ENCODE measurements at places on chromosomes 12 and 14.

DNA sequence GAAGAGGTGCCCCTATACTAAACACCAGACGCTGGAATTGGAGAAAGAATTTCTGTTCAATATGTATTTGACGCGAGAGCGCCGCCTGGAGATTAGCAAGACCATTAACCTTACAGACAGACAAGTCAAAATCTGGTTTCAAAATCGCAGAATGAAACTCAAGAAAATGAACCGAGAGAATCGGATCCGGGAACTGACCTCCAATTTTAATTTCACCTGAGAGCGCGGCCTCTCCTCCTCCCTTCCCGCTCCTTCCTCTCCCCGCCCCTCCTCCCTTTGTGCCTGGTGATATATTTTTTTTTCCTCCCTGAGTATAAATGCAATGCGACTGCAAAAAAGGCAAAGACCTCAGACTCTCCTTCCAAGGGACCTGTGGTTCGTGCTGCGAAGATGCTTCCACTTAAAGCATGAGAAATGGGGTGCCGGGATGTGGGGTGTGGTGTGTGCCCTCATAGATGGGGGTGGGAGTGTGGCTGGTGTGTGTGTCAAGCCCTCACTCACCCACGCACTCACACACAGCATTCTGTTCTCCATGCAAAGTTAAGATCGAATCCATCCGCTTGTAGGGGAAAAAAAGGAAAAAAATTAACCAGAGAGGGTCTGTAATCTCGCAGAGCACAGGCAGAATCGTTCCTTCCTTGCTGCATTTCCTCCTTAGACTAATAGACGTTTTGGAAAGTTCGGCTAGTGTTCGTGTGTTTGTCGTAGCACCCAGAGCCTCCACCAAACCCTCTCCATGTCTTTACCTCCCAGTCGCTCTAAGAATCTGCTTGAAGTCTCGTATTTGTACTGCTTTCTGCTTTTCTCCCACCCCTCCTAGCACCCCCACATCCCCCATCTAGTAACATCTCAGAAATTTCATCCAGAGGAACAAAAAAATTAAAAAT is 4.5 kb downstream of the HOXC10 start:
- no peak for DNase-seq

- DNase-seq = no peak
Observed at GRCh38 chr12:68823696-68824095, 15.7 kb downstream of the MDM2 start.

DNA sequence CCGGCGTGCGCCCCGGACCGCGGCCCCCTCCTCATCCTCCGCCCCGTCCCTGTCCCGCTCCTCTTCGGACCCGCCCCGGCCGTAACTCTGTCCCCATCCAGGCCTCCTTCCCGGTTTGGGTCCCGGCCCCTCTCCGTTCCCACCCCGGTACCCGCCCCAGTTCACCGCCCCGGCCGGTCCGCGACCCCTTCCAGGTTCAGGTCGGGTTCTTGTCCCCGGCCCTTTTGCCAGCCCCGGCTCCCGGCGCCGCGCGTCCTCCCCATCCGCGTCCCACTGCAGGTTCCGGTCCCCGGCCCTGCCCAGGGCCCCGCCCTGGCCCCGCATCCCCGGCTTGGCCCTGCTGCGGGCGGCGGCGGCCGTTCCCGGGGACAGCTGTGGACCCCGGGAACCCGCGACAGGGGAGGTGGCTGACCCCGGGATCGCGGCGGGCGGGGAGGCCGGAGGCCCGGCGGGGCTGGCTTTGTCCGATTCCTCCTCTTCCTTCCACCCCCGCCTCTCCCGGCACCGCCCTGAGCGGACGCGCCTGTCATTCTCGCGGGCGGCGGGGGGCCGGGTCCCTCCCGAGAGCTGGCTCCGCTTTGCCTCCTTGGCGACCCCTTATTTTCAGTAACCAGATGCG is 601 bp downstream of the KLC1 start:
- peak; percentile 68 for DNase-seq

DNA sequence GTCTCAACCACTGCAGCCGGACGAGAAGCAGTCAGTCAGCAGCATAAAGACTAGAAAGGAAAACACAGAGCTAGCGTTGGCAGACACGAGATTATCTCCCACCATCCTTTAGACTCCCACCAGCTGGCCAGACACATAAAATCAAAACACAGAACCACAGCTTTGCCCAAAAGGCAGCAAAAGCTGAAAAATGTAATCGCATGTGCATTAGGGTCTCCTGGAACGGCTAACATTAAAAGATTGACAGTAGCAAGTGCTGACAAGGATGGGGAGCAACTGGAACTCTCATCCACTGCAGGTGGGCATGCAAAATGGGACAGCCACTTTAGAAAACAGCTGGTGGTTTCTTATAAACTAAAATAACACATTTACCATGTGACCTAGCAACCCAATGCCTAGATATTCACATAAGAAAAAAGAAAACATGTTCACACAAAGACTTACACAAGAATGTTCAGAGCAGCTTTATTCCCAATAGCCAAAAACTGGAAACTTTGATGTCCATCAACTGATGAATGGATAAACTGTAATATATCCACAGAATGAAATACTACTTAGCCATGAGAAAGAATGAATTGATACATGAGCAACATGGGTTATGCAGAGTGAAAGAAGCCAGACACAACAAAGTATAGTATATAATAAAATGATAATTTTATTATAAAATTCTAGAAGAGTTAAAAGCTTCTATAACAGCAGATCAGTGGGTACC is 37.7 kb downstream of the NCOR2 start:
- DNase-seq = no peak

DNA sequence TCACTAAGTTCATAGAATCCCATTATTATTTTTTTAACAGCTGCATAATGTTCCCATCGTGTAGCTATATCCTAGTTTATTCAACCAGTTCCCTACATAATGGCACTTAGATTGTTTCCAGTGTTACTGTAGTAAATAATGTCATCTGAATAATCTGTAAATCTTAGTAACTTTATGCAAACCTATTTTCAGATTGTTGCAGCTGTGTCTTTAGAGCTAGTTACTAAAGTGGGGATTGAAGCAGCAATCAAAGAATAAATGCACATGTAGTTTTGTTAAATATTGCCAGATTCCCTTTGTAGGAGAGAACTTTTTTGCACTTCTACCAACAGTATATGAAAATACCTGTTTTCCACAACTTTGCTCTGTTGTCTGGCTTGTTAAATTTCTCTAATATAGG is 13.1 kb downstream of the ARID2 start:
- no peak for DNase-seq

DNA sequence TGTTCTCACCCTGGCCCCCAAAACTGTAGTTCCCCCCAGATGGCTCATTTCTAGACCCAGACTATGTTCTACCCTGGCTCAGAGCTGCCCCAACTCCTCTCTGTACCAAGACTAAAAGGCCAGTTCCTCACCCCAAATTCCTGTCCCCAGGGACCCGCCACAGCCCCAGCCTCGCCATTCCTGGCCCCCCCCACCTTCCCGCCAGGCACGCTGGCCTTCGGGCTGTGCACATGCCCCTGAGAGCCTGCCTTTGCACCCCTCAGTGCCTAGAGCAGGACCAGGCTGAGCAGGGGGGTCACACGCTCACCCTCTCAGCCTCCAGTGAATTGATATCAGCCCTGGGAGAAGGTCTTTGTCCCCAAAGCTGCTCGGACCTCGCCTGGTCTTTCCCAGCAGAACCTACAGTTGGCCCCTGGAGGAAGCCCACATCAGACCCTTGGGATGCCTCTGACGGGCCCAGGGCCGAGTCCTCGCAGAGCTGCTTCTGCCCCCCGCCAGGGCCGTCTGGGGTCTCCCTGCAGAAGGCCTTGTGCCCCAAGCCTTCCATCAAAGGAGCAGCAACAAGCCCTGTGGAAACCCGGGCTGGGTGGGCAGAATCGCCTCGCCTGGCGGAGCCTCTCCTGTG is 32.4 kb downstream of the BEGAIN start:
- DNase-seq = no peak

DNA sequence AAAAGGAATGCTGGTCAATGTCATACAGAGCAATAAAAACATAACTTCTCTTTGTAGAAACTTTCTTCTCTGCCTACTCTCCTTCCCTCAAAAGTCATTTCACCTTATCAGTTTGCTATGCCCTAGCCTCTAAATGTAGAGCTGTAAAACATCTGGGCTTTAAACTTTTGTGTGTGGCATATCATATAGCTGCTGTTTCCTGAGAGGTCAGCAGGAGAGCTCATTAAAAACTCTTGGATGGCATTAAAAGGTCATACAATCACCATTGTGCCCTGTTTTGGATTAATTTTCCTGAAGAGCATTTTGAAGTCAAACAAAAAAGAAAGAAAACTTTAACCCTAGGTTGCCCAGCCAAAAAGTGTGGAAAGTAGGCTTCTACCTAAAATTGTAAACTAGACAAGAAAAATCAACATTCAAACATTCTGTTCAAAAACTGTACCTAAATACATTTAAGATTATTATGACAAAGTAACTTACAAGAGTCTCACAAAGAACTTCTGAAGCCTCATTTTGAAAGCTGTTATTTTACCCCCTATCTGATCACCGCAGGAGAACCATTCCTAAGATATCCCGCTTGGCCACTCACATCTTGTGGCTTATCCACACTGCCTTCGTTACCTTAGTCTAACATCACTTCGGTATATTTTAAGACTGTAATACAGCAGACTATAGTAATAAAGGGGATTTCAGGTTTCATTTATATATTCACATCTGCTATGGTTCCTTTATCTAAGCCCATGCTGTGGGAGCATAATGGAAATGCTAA is 38.1 kb downstream of the TXNDC16 start:
- DNase-seq = no peak

GRCh38 chr12:68939505-68939904 is 6.5 kb upstream of the CPM start:
- no peak for DNase-seq

GRCh38 chr12:3911409-3911808 is 38.2 kb upstream of the PARP11 start:
- no peak for DNase-seq

DNA sequence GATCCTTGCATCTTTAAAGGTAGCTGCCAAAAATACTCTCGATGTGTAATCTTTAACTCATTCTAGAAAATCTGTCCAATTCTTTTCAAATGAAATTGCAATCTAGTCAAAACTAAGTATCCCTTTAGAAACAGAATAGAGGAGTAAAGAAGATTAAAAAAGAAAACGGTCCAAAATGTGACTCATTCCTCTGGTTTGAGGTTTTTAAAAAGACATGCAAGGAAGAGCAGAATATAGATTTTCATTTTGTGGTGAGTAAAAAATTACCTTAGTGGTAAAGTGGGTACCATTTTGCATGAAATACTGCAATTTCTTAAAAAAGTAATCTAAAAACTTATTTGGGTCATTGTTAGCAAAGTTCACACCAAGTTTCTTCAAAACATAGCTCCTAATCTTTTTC is 108.4 kb downstream of the BRMS1L start:
- DNase-seq = no peak

GRCh38 chr14:105294142-105294597 is 6.6 kb downstream of the BRF1 start:
- DNase-seq = no peak

- DNase-seq = no peak
Observed at GRCh38 chr12:114444422-114445279, 38.7 kb upstream of the TBX5 start.

DNA sequence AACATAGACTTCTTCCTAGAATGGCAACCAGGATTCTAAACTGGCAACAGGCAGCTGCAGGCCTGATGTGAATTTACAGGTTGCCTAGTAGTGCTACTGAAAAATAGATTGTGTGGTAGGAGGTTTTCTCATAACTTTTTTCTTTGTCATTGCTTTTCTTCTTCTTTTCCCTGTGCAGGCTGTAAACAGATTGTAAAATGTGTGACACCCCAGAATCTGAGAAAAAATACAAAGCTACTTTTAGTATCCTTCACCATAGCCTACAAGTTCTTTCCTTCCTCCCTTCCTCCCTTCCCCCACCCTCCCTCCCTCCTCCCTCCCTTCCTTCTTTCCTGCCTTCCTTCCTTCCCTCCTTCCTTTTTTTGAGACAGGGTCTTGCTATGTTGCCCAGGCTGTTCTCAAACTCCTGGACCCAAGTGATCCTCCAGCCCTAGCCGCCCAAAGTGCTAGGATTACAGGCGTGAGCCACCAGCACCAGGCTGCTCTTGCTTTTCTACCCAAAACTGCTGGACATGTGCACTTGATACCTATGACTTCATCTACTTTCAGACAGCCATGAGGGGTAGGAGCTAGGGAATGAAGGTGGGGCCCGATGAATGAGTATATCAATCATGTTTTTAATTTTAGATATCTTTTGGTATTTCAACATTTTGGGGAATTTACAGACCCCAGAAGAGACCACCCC is 114.2 kb upstream of the EEA1 start:
- DNase-seq = no peak

DNA sequence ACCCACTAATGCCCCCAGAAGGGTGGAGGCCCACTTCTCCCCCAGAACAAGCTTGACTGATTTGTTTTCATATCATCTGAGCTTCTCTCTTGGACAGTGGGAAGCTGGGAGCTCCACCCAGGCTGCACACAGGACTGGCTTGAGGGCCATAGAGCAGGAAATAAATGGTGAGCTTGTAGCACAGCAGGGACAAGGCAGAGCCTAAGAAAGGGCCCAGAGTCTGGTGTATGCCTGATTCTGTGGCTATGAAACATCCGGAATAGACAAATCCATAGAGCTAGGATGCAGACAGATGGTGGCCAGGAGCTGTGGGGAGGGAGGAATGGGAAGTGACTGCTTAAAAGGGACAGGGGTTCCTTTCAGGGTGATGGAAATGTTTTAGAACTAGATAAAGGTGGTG is 79.0 kb downstream of the ARL6IP4 start:
- no peak for DNase-seq

DNA sequence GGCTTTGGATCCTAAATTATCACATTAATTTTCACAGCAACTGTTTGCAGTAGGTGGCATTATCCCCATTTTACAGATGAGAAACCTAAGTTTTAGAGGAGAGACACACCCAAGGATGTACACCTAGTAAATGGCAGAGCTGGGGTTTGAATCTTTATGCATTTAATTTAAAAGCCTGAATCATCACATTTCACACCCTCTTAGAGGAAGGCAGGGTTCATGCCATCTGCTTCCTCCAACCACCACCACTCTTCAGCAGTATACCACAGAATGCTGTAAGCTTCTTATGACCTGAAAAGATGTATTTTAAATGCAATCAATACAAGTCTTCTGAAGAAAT is 90.3 kb downstream of the CRADD start:
- DNase-seq = no peak

GRCh38 chr14:35406506-35407305 is 2.2 kb upstream of the NFKBIA start:
- no peak for DNase-seq

GRCh38 chr12:75000120-75000519 is 209.5 kb downstream of the KCNC2 start:
- no peak for DNase-seq

- no peak for DNase-seq
Observed at GRCh38 chr14:50340963-50341362, 28.8 kb downstream of the DMAC2L start.

- DNase-seq = no peak
Observed at GRCh38 chr12:59118356-59118755, 198.1 kb upstream of the LRIG3 start.

All from ureter (tissue), 1 donor.